ENCODE measurements at places on chromosomes 3 and 15. TPM values are rescaled to one million over a fixed set of nuclear protein-coding genes. Genes with fewer than 3 reads are reported as not detected.
A peak's percentile ranks its signal among the peaks of the same experiment; 100 is the strongest.

DNA sequence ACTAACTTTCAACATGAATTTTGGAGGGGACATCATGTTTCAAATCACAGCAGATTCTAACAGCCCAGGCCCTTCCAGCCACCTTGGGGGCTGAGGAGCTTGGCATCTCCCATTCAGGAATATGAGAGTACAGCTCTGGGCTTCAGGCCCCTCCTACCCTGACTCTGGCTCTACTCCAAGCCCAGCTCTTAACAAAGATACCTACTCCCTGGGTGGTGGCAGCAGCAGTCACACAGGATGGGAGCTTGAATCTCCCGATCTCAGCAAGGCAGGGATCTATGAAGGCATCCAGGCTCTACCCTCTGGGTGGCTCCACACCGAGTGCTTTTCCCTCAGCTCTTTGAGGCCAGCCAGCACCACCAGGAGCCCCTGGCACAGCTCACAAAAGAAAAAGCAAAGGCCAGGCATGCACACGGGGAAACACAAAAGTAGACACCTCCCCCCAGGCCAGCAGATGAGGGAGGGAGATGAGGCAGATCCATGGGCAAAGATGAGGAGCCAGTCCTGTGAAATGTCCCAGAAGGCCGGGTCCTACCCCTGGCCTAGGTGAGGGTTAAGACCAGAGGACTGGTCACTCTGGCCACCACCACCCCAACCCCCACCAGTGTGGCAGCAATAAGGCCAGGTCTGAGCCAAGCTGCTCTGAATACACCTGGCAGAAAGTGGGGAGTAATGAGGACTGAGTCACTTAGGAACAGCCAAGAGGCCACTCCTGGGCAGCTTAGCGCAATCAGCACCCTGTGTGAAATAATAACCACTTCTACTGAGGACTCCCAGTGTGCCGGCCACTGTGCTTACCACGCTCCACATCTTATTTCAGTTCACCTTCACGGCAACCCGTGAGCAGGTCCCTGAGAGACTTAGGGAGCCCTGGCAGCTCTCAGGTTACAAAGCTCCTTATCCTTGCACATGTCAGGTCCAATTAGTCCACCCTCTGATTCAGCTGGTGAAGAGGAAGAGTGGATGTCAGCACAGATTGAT, 24.3 kb downstream of the PLA2G4F start:
- no peak overlapping the region for H3K27ac ChIP-seq
- peak; percentile 15 for DNase-seq
- H3K4me1 ChIP-seq: peaks cover 6% of the 10 kb centered on the region
- no peak overlapping the region for H3K4me3 ChIP-seq
- peaks cover 26% of the 10 kb centered on the region for H3K27me3 ChIP-seq
- H3K36me3 ChIP-seq: no peaks in the 10 kb centered on the region

GRCh38 chr15:66124651-66125050, 128.9 kb downstream of the MEGF11 start:
- no peak for DNase-seq
- H3K27ac ChIP-seq: no peak overlapping the region
- H3K36me3 ChIP-seq: no peaks in the 10 kb centered on the region
- H3K4me3 ChIP-seq: no peak overlapping the region
- H3K27me3 ChIP-seq: peaks cover 9% of the 10 kb centered on the region

DNA sequence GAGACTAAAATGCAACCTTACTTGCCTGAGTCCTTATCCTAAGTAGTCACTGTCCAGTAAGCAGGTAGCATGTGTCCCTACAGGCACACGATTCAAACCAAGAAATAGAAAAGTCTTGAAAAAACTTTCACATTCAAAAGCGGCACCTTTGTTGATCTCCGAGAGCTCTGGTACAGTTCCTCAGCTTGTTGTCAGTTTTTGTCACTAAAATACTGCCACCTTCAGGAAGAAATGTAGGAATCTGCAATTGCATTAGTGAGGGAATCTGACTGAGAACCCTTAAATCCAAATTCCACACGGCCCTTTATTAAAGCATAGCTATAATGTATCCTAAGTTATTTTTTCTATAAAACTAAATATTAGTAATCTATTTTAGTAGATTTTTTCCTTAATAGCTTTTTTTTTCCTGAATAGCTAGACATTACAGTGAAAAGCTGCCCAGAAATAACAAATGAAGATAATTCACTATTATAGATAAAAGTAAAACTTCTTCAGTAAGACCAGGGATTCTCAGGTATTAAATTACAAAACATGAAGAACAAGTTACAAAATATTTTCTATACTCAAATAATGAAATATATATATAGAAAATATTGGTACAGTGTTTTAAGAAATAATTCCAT, 44.0 kb downstream of the CCDC54 start:
- DNase-seq: no peak
- no peak overlapping the region for H3K27ac ChIP-seq
- no peaks in the 10 kb centered on the region for H3K36me3 ChIP-seq
- H3K27me3 ChIP-seq: peaks cover 21% of the 10 kb centered on the region

DNA sequence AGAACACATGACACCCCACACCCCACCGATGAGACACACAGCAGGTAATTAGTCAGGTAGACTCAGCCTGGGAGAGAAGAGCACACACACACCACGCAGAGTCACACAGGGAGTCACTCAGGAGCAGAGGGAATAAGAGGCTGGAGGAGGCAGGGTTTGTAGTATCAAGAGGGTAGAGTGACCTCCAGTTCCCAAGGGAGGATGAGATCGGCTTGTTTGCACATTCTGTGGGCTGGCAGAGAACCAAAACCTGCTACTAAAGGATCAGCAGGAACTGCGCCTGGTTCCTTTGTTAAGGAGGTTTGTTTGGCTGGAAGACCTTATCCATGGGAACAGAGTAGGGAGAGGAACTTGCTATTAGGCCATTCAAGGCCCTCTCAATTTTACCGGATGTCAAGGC, 281.4 kb upstream of the SLCO3A1 start:
- DNase-seq: no peak
- H3K27ac ChIP-seq: no peak overlapping the region
- H3K27me3 ChIP-seq: peaks cover 29% of the 10 kb centered on the region
- H3K4me1 ChIP-seq: no peaks in the 10 kb centered on the region
- no peak overlapping the region for H3K4me3 ChIP-seq
- H3K36me3 ChIP-seq: peaks cover 5% of the 10 kb centered on the region

GRCh38 chr3:138673641-138674530, 65.3 kb downstream of the FAIM start:
- H3K4me1 ChIP-seq: no peaks in the 10 kb centered on the region
- DNase-seq: no peak
- H3K27ac ChIP-seq: no peak overlapping the region
- no peaks in the 10 kb centered on the region for H3K27me3 ChIP-seq
- no peak overlapping the region for H3K4me3 ChIP-seq
- peaks cover 20% of the 10 kb centered on the region for H3K36me3 ChIP-seq

DNA sequence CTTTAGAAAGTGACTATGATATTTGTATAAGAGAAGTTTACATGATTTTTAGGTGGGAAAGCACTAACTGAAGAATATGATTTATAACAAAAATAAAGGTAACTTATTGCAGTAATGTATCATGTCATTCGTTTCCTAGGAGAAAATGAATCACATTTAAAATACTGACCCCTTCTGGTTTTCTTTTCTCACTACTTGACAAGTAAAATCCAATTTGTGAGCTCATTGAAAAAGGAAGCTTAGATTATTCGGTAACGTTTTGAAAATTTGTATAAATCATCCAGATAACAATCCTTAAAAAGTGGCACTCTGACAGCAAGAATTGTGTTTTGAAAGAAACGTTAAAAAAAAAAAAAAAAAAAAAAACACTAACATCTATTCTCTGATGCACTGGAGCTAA, 39.0 kb downstream of the NSUN3 start:
- peaks cover 3% of the 10 kb centered on the region for H3K36me3 ChIP-seq
- H3K4me1 ChIP-seq: peaks cover 4% of the 10 kb centered on the region
- H3K27me3 ChIP-seq: no peaks in the 10 kb centered on the region
- no peak overlapping the region for H3K27ac ChIP-seq
- no peak overlapping the region for H3K4me3 ChIP-seq
- no peak for DNase-seq

DNA sequence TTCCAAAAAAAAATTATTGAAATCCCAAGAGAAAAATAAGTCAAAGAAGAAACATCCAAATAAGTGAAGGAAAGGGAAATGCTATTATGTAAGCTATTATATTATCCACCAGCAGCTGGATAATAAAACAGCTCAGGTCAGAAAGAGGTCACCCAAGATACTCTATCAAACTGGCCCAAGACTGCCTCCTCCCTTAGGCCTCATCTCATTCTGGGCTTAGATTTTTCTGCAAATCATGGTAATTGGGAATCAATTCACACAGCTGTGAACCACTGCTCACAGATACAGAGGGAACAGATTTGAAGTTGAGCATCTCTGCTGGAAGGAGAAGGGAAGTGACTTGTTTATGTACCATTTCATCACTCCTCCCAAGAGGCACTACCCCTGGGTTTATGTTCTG, 294.6 kb upstream of the DPPA4 start:
- H3K4me3 ChIP-seq: no peak overlapping the region
- no peak overlapping the region for H3K27ac ChIP-seq
- H3K36me3 ChIP-seq: no peaks in the 10 kb centered on the region

DNA sequence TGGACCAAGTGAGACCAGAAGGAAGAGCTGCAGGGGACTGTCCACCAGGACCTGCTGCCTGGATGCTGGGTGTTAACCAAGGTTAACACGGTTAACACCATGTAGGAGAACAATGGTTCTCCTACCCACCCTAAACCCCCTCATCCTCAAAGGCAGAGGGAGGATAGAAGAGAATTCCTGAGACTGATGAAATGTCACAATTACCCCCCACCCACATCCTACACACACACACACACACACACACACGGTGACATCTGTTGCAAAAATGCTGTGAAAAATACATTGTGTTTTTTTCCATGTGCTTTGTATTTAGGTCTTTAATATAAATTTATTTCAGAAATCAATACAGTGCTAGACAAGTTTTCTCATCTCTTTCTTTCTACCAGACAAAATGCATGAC, 113.9 kb upstream of the HES1 start:
- H3K27me3 ChIP-seq: peaks cover 5% of the 10 kb centered on the region
- no peak overlapping the region for H3K27ac ChIP-seq
- no peaks in the 10 kb centered on the region for H3K36me3 ChIP-seq

- H3K27me3 ChIP-seq: peaks cover 26% of the 10 kb centered on the region
- no peaks in the 10 kb centered on the region for H3K36me3 ChIP-seq
- H3K27ac ChIP-seq: no peak overlapping the region
- no peak overlapping the region for H3K4me3 ChIP-seq
- H3K4me1 ChIP-seq: no peaks in the 10 kb centered on the region
These were observed 667.1 kb upstream of the NR2F2 start for GRCh38 chr15:95663156-95664100.

Gene MASP1
- total RNA-seq: not detected

Gene NEIL1
- total RNA-seq: 9.8 TPM

Gene UQCC5
- total RNA-seq: 8.5 TPM

Gene PCYT1A
- total RNA-seq: 58.4 TPM

Gene GNAT1
- not detected for total RNA-seq

Gene CELF6
- 1.7 TPM for total RNA-seq

Gene PML
- 120 TPM for total RNA-seq

Gene MELTF
- 5.4 TPM for total RNA-seq
